ENCODE measurements at places on chromosomes 11 and 22. TPM values are rescaled to one million over a fixed set of nuclear protein-coding genes. Genes with fewer than 3 reads are reported as not detected.

Gene CBLIF
- not detected for total RNA-seq

Gene GPR83
- total RNA-seq, result 0.17 TPM

Gene B3GAT1
- 0.42 TPM for total RNA-seq

Gene C11orf86
- total RNA-seq, result not detected

Gene FAM181B
- total RNA-seq, result 1.2 TPM

Gene TRIM21
- total RNA-seq, result 16.6 TPM

- no peaks in the 10 kb centered on the region for H3K4me1 ChIP-seq
- no peaks in the 10 kb centered on the region for H3K27me3 ChIP-seq
- H3K4me3 ChIP-seq, result no peak overlapping the region
- no peak for DNase-seq
- H3K27ac ChIP-seq, result no peak overlapping the region
- no peaks in the 10 kb centered on the region for H3K36me3 ChIP-seq
These were observed 1430.1 kb downstream of the LRRC4C start for GRCh38 chr11:40029391-40029790.

DNA sequence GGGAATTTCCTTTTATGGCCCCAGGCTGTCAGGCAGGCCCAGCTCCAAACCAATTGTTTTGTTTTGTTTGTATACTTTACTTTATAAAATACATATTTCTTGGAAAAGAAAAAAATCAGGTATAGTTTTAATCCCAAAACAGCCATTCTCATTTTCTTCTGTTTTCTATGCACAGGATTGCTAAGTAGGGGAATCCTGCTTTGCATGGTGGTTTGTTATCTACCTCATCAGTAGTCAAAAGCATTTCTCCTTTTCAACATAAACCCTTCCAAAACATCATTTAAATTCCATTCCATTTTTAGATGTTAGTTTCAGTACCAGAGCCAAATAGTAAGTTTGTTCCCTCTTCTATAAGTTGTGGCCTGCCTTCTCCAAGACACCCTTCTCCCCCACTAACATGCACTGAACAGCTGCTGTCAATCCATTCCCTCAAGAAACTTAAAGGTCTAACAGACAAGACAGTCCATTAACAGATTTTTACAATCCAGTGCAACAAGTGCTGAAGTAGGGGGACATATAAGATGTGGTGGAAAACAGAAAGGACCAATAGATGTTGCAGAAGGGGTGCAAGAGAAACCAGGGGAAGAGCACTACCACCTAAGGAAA lies 3.7 kb downstream of the ILK start:
- peak overlapping the region; percentile 99 for H3K4me3 ChIP-seq
- peak overlapping the region; percentile 97 for H3K27ac ChIP-seq
- peaks cover 75% of the 10 kb centered on the region for H3K4me1 ChIP-seq
- DNase-seq, result peak; percentile 12

GRCh38 chr11:13111813-13112130 lies 102.7 kb downstream of the RASSF10 start:
- H3K27me3 ChIP-seq, result no peaks in the 10 kb centered on the region
- no peak overlapping the region for H3K27ac ChIP-seq
- H3K4me3 ChIP-seq, result no peak overlapping the region
- peaks cover 9% of the 10 kb centered on the region for H3K4me1 ChIP-seq
- no peaks in the 10 kb centered on the region for H3K36me3 ChIP-seq

DNA sequence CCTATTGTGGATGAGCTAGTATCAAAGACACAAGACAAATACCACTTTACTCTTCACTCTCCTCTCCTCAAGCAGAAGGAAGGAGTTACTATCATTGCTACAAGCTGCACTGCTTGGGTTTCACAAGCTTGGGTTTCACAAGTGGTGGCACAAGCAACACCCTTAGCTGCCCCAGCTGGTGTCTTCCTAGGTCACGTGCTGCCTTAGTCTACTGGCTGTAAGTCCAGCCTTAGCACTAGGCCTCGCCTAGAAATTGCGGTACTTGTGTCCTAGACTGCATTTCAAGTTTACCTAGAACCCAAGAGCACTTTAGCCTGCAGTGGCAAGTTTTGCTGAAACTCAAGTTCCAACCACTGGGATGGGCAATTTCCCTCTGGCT lies 86.6 kb downstream of the EHF start:
- H3K27ac ChIP-seq, result no peak overlapping the region
- DNase-seq, result no peak
- no peaks in the 10 kb centered on the region for H3K27me3 ChIP-seq

DNA sequence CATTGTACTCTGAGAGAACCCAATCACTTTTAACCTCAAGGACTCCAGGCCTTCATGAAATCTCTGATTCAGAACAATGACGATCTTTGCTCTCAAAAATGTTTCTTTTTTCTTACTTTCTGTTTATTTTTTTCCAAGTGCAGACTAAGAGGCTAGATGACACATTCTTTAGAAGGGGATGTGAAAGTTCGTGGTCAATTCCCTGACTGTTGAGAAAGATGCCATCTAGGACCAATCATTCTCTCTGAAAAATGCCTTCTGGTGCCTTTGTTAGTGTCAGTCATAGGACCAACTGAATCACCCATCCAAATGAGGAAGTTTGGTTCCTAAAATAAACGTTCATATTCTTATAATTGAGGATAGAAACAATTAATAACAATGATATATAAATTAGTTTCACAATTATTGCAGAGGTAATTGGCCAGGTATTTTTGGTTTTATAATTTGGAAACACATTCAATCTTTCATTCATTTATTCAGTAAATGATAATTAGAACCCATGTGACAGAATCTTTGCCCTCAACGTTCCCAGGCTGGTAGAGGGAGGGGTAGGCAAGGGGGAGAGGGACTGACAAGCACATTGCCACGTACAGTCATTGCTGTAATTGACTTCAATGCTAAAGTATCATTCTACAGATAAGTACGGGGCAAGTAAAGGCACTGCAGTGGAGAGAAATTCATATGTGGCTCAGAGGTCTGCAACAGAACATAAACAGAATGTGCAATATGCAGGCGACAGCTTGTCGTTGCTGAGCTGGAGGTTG lies 333.4 kb upstream of the MPPED2 start:
- no peaks in the 10 kb centered on the region for H3K4me1 ChIP-seq
- DNase-seq, result no peak
- no peak overlapping the region for H3K4me3 ChIP-seq
- no peaks in the 10 kb centered on the region for H3K36me3 ChIP-seq

- H3K27me3 ChIP-seq, result no peaks in the 10 kb centered on the region
- H3K27ac ChIP-seq, result no peak overlapping the region
- no peaks in the 10 kb centered on the region for H3K4me1 ChIP-seq
- H3K36me3 ChIP-seq, result no peaks in the 10 kb centered on the region
These were observed 1496.5 kb downstream of the FAM181B start for GRCh38 chr11:81237139-81237538.

GRCh38 chr22:48106715-48107259 lies 1344.3 kb downstream of the TBC1D22A start:
- H3K27me3 ChIP-seq, result peaks cover 39% of the 10 kb centered on the region
- no peak overlapping the region for H3K4me3 ChIP-seq
- DNase-seq, result peak; percentile 83
- no peak overlapping the region for H3K27ac ChIP-seq

- peaks cover 82% of the 10 kb centered on the region for H3K36me3 ChIP-seq
- no peaks in the 10 kb centered on the region for H3K27me3 ChIP-seq
- DNase-seq, result no peak
- H3K4me1 ChIP-seq, result peaks cover 20% of the 10 kb centered on the region
- H3K4me3 ChIP-seq, result no peak overlapping the region
These were observed 9.5 kb downstream of the SBF1 start for GRCh38 chr22:50465066-50465930.

DNA sequence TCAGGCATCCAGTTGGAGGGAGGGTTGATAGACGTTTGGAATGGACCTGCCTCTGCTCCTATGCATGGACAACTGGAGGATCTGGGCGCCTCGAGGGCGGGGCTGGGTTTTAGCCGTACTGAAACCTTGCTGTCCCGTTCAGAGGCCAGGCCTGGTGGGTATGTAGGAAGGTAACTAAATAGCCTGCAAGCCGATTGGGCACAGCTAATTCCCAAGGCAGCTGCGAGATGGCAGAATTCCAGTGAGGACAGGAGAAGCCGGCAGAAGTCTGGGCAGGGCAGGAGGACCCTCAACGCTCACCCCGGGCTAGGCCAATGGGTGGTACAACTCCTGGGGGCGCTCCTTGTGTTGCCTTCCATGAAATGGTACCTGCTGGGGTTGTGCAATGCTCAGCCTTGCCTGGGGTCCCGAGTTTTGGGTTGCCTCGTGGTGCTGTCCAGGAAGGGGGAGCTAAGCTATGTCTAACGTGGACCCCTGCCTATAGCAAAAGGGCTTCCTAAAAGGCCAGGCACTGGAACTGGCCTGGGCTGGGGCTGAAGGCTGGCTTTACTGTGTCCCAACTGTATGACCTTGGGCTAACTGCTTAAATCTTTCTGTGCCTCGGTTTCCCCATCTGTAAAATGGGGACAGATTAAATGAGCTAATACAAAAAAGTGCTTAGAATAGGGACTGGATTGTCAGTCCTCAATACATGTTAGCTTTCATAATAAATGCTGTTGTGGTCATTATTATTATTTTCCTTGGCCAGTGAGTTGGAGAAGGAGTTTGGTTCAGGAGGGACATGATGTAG lies 30.1 kb upstream of the CD82 start:
- no peak overlapping the region for H3K27ac ChIP-seq
- no peaks in the 10 kb centered on the region for H3K36me3 ChIP-seq
- H3K4me3 ChIP-seq, result no peak overlapping the region
- peaks cover 6% of the 10 kb centered on the region for H3K4me1 ChIP-seq
- H3K27me3 ChIP-seq, result no peaks in the 10 kb centered on the region

DNA sequence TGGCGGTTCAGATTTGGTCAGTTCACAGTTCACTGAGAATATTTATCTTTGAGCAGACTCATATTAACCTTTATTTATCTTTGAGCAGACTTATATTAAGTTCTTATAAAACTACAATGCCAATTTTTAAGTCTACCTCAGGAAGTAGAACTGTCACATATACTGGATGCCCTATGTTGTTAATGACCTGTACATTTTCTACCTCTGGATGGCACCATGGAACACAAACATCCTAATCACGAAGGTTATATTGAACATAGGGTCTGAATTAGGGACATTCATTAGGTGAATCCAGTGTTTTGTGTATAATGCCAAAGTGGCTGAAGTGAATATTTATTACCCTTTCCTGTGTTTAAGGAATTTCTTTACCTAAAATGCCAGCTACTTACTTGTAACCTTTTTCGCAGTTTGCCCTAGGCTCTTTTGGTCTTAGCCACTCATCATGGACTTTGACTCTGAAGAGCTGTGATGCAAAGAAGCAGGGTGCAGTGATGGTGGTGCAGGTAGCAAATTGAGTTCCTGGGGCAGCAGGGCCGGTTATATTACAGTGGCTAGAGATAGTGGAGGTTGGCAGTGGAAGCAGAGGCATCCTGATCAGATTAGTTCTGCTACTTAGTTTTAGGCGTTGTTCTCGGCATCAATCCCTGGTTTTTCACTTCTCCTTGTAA lies 71.8 kb downstream of the STIM1 start:
- H3K27ac ChIP-seq, result no peak overlapping the region
- no peaks in the 10 kb centered on the region for H3K27me3 ChIP-seq
- H3K4me1 ChIP-seq, result peaks cover 48% of the 10 kb centered on the region
- no peak overlapping the region for H3K4me3 ChIP-seq
- H3K36me3 ChIP-seq, result no peaks in the 10 kb centered on the region
- DNase-seq, result no peak

DNA sequence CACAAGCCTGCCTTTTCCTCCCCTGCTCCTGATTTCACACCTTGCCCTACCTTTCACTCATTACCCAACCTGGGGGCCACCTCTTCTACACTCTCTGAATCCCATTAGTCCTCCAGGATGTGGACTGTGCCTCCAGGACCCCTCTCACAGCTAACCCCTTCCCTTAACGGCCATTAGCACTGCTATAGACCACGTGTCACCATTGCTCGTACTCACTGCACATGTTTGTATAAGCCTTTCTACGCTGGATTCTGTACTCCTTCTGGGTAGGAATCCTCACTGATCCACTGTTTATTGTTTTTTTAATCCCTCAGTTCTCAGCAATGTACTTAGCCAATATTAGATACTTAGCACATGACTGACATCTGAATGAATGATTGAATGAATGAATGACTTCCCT lies 40.9 kb downstream of the KIRREL3 start:
- H3K36me3 ChIP-seq, result no peaks in the 10 kb centered on the region
- H3K27me3 ChIP-seq, result peaks cover 5% of the 10 kb centered on the region

DNA sequence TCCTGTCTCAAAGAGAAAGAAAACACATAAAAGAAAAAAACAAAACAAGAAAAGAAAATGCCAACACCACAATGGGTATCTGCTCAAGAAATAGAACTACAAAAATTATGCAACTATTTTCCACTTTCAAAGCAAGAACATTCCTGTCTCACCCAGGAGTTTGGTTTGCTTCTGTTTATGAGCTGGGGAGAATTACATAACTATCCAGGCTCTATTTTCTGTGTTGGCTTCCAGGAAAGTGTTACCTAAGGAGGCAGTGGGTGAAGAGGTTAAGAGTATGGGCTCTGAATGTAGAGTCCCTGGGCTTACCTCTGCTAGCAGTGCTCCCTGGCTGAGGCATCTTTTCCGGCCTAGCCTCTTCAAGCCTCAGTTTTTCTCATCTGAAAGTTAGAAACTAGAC lies 426.7 kb downstream of the MIAT start:
- no peak overlapping the region for H3K27ac ChIP-seq
- peaks cover 3% of the 10 kb centered on the region for H3K4me1 ChIP-seq
- H3K4me3 ChIP-seq, result no peak overlapping the region
- H3K36me3 ChIP-seq, result no peaks in the 10 kb centered on the region
- no peaks in the 10 kb centered on the region for H3K27me3 ChIP-seq

DNA sequence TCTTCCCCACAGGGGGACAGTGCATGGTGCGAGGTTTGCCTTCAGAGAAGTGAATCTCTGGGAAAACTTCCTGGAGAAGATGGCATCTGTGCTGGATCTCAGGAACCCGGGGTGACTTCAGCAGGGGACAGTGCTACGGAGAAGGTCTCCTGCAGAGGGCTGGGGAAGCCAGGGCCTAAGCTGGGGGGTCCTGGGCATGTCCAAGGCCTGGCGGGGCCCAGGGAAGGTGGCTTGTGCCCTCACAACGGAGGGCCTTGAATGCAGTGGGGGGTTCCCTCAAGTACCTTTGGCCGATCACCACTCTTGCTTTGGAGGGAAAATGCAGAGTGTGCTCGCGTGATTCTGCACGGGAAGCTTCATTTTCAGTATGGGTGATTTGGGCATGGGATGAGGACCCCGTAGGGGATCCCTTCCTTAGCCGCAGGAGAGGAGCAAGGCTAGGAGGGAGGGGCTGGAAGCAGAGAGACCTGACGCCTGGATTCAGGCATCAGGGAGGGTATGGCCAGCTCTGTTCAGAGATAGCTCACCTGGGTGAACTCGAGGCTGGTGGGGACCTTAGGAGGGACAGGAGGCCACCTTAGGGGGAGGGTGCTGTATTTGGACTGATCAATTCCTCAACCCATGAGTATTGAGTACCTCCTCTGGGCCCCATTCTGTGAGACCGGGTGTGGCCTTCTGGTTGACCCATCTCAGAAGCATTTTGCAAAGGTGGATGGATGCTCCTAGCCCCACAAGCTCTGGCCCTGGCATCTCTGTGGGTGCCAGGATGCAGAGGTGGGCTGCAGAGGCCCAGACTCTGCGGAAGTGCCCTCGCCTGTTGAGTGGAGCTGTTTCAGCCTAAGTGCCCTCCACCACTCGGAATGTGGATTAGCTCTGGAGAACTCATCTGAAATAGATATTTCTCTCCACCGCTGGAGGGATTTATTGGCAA lies 529.4 kb downstream of the TBC1D22A start:
- H3K4me1 ChIP-seq, result peaks cover 15% of the 10 kb centered on the region
- no peaks in the 10 kb centered on the region for H3K36me3 ChIP-seq
- no peak overlapping the region for H3K4me3 ChIP-seq
- DNase-seq, result no peak
- H3K27ac ChIP-seq, result no peak overlapping the region
- H3K27me3 ChIP-seq, result no peaks in the 10 kb centered on the region

Data from esophagus muscularis mucosa (tissue), 4 donors.